ENCODE measurements at places on chromosomes 2 and 18.

GRCh38 chr2:165874445-165875039, 79.0 kb downstream of the TTC21B start:
- DNase-seq = peak; percentile 51

GRCh38 chr2:222399038-222399783, 25.1 kb upstream of the SGPP2 start:
- no peak for DNase-seq

DNA sequence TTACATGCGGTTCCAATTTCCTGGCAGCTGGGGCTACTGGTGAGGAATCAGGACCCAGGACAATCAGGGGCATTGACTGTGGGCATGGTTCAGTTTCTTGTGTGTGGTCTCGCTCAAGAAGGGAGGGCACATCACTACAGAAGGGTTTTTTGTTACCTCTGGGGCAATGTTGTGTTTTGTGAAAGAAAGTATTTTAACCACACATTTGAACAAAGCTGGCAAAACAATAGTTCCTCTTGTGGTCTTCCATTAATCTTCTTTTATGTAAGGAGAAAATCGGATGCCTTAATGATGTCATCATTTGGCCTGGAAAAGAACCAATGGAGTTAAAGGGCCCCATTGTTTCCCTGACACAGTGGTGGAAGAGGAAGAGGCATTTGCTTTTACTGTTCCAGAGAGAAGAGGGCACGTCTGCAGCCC, 197.4 kb downstream of the SH3BP4 start:
- no peak for DNase-seq

GRCh38 chr2:59223742-59224141, 982.6 kb upstream of the FANCL start:
- no peak for DNase-seq

- DNase-seq = no peak
Observed at GRCh38 chr2:220855296-220855695, 716.8 kb downstream of the EPHA4 start.
